ENCODE measurements at places on chromosomes 12 and 14.

- DNase-seq: no peak
Observed at GRCh38 chr14:103100281-103101121, 6.0 kb downstream of the EXOC3L4 start.

- no peak for DNase-seq
Observed at GRCh38 chr12:49869816-49870500, 27.1 kb upstream of the BCDIN3D start.

DNA sequence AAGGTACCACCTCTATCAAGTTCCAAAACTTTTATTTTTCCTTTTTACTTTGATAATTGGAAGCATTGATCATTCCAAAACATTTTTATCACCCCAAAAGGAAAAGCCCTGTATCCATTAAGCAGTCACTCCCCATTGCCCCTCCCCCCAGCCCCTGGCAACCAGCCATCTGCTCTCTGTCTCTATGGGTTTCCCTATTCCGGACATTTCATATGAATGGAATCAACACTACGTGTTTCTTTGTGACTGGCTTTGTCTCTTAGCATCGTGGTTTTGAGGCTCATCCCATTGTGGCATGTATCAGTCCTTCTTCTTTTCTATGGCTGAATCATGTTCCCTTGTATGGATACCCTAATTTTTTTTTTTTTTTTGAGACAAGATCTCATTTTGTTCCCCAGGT, 18.0 kb upstream of the PHETA1 start:
- DNase-seq: no peak

GRCh38 chr12:13369474-13370056, 173.0 kb downstream of the EMP1 start:
- DNase-seq: no peak

- DNase-seq: no peak
Observed at GRCh38 chr12:50637870-50638481, 125.9 kb upstream of the ATF1 start.

DNA sequence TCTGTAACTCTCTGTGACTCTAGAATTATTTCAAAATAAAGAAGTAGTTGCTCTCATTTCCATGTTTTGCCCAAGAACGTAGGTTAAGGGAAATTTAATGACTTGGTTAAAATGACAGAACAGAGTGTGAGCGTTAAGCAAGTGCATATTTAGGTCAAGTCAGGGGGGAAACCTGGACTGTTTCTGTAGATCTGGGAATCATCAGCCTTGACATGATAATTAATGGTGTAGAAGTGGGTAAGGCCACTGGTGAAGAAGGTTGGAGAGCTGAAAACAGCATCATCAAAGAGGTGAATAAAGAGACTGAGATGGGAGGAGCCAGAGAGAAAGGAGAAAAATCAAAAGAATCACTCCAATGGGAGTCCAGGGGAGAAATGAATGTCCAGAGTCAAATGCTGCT, 49.4 kb upstream of the STK38L start:
- DNase-seq: no peak

DNA sequence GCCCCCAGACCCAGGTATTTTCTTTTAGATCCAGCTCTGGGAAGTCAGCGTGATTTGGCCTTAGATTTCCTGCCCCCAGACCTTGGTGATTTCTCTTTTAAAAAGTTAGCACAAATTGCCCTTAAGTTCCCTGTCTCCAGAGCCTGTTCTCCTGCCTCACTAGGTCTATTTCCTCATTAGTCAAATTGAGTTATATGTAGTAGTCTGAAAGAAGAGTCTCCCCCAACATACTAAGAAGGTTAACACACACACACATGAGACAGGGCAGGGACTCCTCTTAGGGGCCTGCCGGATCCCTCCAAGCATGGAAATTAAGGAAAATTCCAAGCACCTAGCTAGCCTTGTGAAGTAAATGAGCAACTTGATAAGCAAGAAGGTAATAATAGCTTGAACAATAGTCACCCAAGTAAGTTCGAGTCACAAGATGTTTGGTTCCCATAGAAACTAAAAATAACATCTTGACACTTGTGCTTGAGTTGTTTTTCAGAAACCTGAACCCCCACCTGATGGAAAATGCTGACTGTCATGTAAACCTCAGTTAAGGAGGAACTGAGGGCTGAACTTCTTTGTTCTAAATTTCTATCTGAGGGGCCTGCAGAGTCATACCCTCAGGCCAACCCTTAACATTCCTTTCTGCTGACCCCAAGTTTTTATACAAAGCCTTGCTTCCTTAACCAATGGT, 51.6 kb downstream of the CAND1 start:
- DNase-seq: no peak

Data from esophagus squamous epithelium (tissue), 5 donors.